Omental fat pad (tissue), 4 donors: ENCODE measurements at places on chromosomes 6 and 20.
A peak's percentile ranks its signal among the peaks of the same experiment; 100 is the strongest.

GRCh38 chr6:69623357-69623756 is 173.5 kb downstream of the LMBRD1 start:
- DNase-seq, result no peak

GRCh38 chr6:132820629-132821381 is 6.4 kb downstream of the RPS12 start:
- DNase-seq, result no peak

- no peak for DNase-seq
These were observed 322.7 kb downstream of the SYNE1 start for GRCh38 chr6:152314483-152314832.

- DNase-seq, result no peak
These were observed 37.8 kb downstream of the HCRTR2 start for GRCh38 chr6:55212156-55212555.

DNA sequence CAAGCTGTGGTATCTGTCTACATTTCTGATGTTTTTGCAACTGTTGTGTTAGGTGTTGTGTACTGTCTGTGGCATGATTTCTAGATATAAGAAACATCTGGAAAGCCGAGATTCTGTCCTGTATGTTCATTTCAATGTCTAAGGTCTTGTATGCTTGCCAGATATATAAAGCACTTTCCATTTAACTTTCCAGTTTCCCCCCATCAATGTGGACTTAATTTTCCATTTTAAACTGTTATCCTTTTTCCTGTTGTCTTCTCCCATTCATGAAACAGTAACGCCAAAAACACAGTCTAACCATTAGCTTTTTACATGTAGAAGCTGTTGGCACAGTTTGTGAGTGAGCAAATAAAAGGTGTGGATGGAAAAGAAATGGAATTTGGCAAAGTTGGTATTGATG is 181.6 kb downstream of the FARS2 start:
- DNase-seq, result no peak

GRCh38 chr6:117992856-117993255 is 85.8 kb downstream of the SLC35F1 start:
- DNase-seq, result no peak

DNA sequence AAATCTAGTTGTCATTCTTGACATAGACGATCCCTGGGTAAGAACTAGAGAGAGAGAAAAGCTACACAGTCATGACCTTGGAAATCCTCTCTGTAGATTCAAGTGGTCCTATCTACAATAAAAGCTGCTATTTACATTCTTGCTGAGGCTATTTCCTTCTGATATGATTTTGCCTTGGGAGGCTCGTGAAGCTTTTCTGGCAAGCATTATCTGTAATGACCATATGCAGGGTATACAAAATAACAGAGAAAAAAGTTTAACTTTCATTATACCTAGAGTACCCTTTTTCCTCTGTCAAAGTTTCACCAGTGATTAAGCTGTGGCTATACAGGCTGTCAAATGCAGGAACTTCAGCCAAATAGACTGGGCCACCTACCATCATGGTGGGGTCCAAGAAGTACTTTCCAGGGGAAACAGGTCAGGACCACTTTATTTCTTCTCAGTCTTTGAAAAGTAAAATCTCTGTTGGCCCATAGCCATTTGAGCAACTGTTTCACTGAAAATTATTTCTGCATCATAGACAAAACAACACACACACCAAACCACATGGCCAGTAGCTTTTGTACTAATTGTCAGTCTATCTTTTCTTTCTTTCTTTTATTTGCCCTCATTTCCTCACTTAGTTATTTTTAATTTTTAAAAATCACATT is 677.0 kb upstream of the ID4 start:
- DNase-seq, result no peak

DNA sequence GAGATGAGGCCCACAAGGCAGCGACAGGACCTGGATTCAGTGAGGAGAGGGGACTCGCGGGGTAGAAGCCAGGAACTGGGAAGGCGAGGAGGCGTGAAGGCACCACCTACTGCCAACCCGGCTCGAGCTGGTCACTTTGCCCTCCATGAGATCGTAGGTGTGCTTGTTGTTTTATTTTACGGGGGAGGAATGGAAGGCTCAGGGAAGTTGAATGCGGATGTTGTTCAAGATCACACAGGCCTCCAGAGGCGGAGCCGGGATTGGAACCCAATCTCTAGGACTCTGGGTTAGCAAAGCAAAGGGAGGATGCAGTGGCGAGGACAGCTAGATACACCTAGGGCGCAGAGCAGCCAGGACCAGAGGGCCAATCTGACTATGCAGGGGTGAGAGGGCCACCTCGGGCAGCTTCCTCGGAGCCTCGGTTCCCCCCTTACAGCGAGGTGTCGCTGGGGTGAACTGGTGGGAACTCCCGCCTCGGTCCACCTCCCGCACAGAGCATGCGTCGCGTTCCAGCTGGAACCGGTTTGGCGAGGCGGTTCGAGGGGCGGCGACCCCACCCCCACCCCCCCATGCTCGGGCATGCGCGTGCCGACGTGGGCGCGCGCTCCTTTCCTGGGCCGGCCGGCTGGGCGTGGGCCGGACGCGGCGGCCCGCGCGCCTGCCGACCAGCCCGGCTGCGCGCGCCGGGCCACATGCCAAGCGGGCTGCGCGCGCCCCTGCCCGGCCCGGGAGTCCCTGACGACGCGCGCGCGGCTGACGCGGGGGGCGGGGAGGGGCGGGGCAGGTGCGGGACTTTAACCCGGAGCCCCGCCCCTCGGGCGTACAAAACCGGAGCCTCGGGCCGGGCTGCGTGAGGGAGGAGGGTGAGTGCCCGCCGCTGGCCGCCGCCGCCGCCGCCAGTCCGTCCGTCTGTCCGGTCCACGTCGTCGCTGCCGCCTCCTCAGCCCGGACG is 80.4 kb upstream of the MYL9 start:
- DNase-seq, result peak; percentile 78

DNA sequence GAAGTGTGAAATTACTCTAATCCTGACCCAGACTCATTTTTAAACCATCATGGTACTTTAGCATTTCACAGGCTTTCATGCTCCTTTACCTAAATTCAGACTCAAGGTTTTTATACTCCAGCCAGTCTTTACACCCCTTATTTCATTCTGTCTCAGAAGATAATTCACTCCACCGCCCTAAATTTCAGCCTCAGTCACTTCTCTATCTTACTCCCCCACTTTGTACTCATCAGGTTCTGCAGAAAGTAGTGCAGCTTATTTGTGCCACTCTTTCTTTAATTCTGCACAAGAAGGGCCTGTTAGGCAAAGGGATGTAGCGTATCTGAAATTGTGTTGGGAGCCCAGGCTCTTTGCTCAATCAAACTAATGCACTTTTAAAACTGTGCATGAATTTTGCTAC is 205.5 kb downstream of the ARHGAP18 start:
- no peak for DNase-seq

DNA sequence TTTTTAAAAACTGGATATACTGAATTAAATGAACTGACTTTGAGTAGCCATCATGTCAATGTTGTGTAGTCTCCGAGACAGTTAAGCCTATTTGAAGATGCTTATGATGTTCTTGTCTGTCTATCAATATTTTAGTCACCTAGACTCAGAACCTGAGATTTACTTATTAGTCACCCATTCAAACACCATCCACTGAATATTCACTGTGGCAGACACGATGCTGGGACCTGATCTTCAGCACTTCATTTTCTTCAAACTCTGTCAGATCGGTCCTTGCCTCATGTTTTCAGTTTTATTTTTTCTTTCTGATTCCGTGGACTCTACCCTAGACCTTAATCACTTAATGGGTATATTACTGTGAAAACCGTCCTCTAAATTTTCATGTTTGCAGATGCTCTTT is 123.7 kb upstream of the MCHR2 start:
- DNase-seq, result no peak

DNA sequence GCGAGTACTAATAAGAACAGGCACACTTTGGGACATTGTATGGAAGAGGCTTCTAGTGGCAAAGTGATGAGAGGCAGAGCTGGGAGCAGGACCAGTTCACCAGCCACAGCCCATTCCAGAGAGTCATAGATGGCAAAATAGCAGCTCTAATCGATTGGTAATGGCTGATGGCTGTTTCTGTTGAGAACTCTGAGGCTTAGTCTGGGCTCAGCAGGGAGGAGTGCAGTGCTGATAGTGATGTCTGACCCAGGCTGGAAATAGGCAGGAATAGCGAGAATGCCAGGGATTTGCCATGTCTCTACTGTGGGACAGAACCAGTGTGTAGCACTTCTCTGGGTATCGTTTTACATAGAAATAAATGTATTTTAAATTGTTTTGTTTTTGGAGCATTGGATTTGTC is 620.0 kb upstream of the FLRT3 start:
- no peak for DNase-seq

DNA sequence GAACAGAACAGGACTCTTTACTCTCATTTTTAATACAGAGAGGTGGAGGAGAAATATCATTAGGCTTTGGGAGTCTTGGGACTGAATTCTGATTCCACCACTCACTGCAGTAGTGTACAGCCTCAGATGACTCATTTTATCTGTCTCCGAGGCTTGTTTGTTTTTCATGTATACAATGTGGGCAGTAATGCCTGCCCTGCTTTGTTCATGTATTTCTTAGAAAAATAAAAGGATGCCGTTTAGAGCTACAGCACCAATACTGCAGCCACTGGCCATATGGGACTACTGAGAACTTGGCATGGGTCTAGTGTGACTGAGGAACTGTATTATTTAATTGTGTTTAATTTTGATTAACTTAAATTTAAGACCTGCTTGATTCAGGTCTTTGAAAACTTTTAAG is 41.2 kb upstream of the JAG1 start:
- DNase-seq, result no peak

DNA sequence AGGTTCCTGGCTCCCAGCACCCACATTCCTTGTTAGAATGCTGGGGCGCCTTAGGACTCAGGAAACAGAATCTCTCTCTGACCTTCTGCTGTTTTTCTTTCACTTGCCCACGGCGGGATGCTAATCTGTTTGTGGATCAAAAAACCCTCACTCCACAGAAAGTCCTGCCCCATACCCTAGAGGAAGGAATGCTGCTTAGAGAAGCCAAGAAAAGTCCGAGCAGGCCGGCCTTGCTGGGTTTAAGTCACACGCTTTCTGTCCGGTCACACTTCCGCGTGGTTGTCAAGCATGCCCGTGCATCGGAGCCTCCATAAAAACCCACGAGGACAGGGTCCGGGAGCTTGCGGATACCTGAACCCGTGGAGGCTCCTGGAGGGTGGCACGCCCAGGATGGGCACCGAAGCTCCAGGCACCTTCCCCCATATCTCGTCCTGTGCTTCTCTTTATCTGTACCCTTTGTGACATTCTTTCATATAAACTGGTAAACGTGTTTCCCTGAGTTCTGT is 223.1 kb downstream of the NRN1 start:
- DNase-seq, result no peak

DNA sequence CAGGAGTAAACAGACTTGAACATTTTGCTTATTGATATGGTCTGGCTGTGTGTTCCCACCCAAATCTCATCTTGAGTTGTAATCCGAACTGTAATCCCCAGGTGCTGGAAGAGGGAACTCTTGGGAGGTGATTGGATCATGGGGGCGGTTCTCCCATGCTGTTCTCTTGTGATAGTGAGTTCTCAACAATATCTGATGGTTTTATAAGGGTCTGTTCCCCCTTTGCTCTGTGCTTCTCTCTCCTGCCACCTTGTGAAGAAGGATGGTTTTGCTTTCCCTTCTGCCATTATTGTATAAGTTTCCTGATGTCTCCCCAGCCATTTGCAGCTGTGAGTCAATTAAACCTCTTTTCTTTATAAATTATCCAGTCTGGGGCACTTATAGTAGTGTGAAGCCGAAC is 40.0 kb downstream of the MYLIP start:
- DNase-seq, result no peak

DNA sequence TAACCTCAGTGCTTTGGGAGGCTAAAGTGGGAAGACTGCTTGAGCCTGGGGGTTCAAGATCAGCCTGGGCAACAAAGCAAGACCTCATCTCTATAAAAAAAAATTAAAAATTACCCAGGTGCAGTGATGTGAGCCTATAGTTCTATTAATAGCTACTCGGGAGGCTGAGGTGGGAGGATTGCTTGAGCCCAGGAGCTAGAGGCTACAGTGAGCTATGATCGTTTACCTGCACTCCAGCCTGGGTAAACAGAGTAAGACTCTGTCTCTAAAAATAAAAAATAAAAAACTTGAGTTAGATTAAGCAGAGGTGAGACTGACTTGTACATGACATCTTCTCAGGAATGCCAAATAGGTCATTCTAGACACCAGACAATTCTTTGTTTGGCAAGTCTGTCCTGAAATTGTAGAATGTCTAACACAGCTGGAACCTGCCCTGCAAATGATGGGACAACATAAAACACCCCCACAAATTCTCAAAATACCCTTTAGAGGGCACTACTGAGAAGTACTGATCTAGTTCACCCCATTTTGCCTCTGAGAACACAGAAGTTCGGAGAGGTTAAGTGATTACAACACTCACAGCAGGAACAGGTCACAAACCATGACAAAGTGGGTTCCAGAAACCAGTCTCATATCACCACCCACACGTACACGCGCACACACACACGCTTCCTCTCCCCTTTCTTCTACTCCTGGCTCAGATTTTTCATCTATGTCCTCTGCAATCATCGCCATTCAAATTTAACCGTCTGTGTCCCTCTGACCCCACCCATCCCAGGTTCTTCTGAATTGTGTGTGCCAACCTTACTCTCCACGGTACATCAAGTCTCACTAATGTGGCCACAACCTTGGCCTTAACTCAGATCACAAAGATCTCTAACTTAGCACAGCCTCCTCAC is 38.3 kb downstream of the ARHGAP18 start:
- DNase-seq, result no peak

DNA sequence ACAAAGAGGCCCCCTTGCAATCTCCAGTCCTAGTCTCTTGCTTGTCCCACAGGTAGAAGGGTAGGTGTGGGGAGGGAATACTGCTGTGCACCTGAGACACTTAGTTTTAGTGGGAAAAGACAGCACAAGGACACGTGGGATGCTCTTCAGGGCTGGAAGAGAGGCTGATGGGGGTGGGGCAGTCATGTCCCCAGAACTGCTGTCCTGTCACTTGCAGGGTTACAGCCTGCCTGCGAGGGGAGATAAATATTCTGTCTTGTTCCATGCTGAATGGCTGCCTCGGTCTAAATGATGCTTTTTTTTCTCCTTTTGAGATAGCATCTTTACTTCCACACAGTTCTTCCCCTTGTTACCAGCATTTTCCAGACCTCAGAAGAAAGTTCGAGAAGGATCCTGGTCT is 106.2 kb downstream of the SLC24A3 start:
- DNase-seq, result no peak

DNA sequence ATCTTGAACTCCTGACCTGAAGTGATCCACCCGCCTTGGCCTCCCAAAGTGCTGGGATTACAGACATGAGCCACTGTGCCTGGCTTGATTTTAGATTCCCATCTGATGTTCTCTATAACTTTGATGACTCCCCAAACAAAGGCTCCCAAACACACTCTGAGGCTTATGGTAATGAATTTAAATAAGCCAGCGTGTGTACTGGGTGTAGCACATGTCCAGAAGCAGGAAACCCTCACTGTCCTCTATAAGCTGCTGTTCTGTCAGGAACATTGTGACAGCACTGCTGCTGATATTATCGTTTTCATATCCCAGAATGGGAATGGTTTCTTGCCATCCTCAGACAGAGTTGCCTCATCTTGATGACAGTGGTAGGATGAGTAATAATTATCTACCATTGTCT is 54.1 kb upstream of the SALL4 start:
- DNase-seq, result no peak
